ENCODE measurements at places on chromosomes 2 and 18.

DNA sequence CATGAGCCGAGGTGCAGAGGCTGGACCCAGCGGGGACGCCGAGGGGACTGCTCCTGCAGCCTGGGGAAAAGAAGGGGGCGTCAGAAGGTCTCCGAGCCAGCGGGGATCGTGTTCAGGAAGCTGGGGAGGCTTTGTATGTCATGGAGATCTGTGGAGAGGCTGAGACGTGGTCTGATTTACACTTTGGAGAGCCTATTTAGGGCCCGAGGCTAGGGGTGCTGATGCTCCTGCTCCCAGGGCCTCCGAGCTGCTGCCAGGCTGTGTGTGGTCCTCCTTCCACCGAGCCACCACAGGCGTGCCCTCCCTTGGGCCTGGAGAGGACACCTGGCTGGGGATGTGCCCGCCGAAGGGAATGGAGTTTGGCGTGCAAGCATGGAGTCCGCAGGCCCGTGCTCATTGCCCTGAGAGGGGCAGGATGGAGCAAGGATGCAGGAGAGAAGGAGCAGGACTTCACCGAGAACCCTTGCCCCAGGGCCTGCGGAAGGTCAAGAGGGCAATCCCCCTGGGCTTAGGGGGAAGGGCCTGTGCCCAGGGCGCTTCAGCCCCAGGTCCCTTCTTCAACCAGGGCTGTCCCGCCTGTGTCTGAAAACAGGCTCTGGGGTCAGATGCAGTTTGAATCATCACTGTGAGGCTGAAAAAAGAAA, 252.5 kb downstream of the VAPA start:
- DNase-seq, result no peak

- peak; percentile 83 for DNase-seq
Observed at GRCh38 chr2:240832205-240832727, 12.2 kb upstream of the KIF1A start.

GRCh38 chr2:224682134-224682533, 34.0 kb downstream of the CCDC195 start:
- peak; percentile 79 for DNase-seq

DNA sequence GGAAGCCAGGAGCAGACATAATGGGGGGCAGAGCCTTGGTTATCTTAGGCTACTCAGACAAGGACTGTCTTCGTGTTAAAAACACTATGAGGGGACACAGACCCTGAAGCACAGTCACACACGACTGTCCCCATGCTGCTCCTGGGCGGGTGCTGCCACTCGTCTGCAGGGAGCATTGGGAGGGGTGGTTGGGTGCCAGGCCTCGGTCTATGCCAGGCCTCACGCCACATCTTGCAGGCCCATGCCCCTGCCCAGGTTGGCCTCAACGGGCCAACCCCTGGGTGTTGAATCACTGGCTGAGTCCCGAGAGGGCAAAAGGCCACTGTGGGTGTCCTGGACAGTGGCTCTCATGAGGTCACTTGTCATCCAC, 97.9 kb downstream of the USP40 start:
- no peak for DNase-seq

DNA sequence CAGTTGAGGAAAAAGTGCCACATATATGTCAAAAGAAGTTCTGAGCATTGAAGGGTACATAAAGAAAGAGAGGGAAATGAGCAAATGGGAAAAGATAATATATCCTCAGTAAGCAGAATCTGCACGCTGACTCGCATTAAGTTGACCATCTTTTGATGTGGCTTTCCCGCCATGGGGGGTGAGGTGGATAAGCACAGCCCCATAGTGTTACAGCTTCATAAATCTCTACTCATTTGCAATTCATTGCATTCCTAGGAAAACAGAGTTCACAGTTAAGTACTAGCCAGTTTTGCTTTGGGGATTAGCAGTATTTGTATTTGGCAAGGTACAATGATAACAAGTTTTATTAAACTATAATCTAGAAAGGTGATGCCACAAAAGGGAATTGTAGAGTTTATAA, 814.2 kb downstream of the LRP1B start:
- DNase-seq, result no peak

DNA sequence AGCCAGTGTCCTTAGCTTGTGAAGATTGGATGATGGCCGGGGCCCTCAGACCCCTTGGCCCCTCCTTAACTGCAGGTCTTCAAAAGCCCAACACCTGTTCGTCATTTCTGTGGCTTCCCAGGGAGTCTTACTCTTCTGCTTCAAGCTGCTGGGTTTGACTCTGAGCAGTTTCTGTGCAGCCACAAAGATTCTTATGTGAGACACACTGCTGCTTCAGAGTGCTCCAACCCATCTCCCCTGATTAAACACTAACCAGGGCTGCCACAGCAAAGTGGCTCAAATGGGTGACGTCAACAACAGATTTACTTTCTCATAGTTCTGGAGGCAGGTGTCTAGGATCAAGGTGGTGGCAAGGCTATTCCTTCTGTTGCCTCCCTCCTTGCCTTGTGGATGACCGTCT, 40.8 kb downstream of the TSN start:
- no peak for DNase-seq

GRCh38 chr2:55419233-55419678, 400 bp downstream of the CCDC88A start:
- DNase-seq, result peak; percentile 62

DNA sequence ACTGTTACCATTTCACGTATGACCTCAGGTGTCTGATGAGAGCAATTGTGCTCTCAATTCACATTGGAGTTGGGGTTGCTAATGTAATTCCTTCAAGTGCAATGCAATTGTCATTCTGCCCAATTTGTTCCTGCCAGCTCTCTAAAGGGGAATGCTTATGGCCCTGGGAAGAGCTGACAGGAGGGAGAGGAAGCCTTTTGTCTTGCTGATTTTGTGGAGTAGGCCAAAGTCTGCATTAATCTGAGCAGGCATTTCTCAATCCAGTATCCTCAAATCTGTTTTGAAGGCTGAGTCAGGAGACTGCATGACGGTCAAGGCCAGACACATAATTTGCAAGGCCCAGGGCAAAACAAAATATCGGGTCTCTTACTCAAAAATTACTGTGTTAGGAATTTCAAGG, 326.4 kb upstream of the SPHKAP start:
- no peak for DNase-seq

GRCh38 chr2:237205043-237205541, 119.4 kb downstream of the COPS8 start:
- no peak for DNase-seq

- DNase-seq, result peak; percentile 62
Observed at GRCh38 chr2:112480530-112481049, 1.4 kb upstream of the TTL start.

- DNase-seq, result peak; percentile 95
Observed at GRCh38 chr2:196516564-196516963, 123.0 kb upstream of the CCDC150 start.

- DNase-seq, result no peak
Observed at GRCh38 chr2:220586980-220587530, 959.6 kb downstream of the SLC4A3 start.

DNA sequence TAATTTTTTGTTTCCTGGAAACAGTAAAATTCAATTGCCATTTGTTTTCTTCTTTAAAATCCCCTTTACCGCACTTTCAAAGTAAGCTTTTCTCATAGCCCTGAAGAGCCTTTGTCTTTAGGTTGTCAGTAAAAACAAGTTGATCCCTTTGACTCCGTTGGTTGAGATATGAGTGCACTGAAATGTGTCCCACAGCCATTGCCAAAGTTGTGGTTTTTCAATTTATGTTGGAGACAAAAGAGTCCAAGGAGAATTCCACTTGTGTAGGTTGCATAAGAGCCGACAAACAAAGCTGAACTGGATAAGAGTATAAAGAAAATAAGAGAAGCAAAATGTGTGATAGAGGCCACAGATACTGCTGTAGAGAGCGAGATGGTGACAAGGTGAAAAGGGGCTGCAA, 26.1 kb upstream of the HNMT start:
- DNase-seq, result no peak

- DNase-seq, result peak; percentile 99
Observed at GRCh38 chr2:86440631-86441391, at the start of gene KDM3A. KDM3A (plus strand) TSS chr2:86441371; CDS start chr2:86442048, 677 bp downstream.

DNA sequence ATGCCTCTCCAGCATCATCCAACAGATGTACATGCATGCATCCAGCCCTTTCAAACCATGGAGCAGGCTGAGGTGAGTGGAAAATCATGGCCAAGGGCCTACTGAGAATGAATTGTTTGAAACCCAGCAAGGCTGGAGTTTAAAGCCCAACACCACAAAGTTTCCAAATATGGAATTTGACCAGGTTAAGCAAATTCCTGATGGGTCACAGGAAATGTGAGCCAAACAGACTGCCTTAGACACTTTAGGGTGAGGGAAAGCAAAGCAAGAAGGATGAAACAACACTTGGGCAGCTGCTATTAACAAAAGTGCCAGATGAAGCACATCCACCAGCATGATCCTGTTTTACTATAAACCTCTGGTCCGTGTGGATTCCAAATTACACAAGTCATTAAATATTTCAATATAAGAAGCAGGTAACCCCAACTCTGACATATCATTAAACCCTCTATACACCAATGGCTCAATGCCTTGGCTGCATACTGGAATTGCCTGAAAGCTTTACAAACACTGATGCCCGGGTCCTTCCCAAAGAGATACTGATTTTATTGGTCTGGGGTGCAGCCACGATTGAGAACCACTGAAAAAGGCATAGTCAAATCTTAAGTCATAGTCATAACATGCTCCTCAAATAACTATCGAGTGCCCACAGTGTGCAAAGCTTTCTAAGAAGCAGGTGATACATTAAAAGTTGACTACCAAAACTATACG, 9.1 kb downstream of the KLF7 start:
- DNase-seq, result no peak

- no peak for DNase-seq
Observed at GRCh38 chr2:56369316-56369715, 185.5 kb downstream of the CCDC85A start.

DNA sequence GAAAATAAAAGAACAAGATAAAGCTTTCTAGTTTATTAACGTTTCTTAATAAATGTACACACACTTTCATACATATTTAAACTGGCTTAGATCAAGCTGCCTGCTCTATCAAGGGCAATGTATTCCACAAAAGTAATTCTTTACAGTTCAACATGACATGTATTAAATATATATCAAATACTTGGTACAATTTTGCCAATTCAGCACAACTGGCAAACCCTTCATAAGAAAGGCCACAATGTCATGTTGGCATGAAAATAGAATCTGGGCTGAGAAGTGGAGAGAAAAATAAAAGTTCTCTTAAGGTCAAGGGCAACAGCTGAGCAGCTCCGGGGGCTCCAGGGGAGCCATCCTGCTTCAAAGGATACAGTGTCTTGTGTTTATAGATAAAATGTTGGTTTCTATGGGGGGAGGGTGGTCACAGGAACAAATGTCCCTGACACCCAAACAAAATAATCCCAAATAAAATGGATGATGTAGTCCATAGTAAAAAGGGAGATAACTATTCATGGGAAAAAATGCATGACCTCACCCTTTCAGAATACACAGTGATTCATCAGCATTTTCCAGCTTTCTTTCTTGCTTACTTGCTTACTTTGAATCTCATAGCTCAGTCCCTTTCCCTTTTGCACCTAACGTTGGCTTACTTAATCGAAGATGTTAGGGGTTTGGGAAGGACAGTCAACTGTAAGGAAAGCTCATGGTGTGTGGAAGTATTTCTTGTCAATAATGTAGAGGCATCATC, 494.9 kb downstream of the NYAP2 start:
- no peak for DNase-seq

DNA sequence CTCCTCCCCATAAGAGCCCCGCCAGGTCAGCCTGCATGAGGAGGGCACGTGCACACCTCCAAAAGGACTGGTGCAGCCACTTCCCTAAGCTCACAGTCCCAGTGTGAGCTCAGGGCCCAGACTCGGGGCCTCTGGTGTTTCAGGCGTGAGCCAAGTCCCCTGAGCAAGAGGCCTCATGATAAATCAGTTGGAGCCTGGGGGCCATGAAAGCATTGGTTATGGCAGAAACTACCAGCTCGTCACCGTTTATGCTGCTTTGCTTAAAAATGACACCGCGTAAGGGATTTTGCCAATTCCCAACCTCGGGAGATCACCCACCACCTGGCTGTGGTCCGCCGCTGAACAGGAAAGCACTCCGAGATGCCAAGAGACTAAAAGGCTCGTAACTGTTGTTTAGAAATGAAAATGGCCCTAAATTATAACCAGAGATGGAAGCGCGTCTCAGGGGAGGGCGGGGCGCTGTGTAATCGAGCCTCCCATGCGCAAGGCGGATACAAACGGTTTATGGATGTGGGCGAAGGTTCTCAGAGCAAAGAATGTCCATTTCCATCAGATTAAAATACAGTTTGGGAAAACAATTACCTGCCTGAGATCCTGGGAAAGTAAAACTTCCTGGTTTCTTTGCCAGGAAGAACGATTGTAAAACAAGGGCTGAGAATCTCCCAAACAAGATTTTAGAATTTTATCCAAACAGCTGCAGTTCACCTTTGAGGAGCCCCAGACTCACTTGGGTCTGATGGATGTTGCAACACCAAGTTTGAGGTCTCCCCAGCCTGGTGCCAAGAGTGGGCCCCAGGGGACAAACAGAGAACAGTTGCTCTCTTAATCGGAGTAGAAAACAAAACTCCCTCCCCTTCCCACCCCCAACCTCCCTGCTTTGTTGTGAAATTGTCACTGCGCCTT, 141.4 kb downstream of the BCL2 start:
- peak; percentile 72 for DNase-seq

DNA sequence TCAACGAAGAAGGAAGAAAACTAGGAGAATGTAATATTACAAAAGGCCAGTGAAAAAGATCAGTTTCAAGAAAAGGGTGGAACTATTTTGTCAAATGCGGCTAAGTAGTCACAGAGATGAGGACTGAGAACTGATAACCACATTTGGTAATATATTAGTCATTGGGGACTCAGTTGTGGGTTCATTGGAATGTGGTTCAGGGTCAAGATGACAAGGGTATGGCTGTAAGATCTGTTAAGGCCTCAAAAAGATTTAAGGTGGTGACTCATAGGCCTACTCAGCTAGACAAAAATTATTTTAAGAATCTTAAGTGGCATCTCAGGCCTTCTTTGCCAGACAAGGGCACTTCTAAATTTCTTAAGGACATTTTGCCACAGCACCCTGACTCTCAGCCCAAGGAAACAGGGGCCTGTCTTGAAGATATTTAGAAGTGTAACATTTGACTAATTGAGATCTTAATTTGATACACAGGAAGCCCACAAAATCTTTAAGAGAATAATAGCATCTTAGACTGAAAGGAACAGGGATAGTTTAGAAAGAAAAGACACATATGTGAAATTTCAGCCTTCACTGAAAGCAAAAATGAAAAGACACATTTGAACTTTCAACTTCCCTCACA, 81.3 kb downstream of the STRADB start:
- no peak for DNase-seq

DNA sequence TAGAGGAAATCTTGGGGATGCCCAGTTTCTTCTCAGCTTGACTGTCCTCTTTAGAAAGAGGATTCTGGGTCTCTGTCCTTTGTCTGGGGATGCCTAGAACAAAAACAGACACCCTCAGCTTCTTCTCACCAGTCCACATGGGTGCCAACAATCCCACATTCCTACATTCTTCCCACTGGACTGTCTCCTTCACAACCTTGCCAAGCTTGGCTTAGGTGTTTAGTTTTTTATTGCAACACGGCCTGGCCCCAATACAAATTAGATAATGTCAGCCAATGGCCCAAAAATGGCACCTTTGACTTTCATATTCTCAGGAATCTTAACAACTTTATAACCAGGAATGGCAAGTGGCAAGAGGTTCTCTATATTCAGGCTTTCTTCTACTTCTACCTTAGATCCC, 273.0 kb downstream of the RNF152 start:
- DNase-seq, result no peak

- peak; percentile 7 for DNase-seq
Observed at GRCh38 chr2:219116776-219117646, 43.6 kb downstream of the NHEJ1 start.
